ENCODE measurements at places on chromosomes 12 and 14. TPM values are rescaled to one million over a fixed set of nuclear protein-coding genes. Genes with fewer than 3 reads are reported as not detected.

GRCh38 chr12:69671597-69671996 is 27.5 kb downstream of the BEST3 start:
- DNase-seq = no peak
- no peaks in the 10 kb centered on the region for H3K27me3 ChIP-seq
- no peak overlapping the region for H3K27ac ChIP-seq
- H3K36me3 ChIP-seq = no peaks in the 10 kb centered on the region
- H3K4me3 ChIP-seq = no peak overlapping the region
- H3K4me1 ChIP-seq = no peaks in the 10 kb centered on the region

DNA sequence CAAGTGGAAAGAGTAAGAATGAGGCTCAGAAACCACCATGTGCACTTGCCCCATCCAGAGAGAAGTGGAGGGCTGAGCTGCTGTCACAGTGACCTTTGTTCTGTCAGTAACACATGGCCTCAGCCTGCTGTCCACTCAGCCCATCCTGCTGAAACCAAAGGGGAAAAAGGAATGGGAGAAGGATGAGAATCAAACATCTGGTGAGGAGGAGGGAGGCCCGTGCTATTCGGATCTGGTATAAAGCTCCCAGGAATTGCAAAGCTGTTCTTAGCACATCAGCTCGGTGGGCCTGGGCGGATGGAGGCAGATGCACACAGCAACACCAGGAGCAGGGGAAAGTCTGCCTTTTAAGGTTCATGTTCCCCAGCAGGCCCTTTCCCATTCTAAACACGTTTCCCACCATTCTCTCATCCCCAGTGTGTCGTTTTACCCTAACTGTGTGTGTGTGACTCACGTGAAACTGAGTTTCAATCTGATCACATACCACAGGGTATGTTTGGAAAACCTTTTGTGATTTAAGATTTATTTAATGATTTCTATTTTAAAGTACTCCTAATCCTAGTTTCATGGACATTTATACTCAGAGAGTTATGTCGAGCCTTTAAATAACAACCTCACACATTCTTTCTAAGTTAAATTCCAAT is 36.8 kb downstream of the RTRAF start:
- H3K4me1 ChIP-seq = no peaks in the 10 kb centered on the region
- no peaks in the 10 kb centered on the region for H3K27me3 ChIP-seq
- no peak overlapping the region for H3K4me3 ChIP-seq
- no peaks in the 10 kb centered on the region for H3K36me3 ChIP-seq
- H3K27ac ChIP-seq = no peak overlapping the region

DNA sequence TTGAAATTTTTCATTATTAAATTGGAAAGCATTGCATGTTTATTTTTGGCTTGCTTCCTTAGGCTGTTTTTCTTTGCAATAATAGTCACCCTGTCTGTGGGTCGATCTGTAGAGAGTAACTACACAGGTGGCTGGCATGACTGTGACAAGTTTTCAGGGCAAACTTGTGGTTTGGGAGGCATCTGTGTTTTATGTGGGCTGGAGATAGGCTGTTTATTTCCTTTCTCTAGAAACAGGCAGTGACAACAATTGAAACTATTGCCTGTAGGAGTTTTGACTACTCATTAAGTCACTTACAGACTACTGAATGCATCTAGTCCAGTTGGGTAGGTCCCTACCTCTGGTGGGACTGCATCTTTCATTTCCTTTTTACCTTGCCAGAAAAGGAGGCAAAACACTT is 155.6 kb downstream of the DYRK2 start:
- no peak overlapping the region for H3K27ac ChIP-seq
- H3K4me1 ChIP-seq = no peaks in the 10 kb centered on the region

- no peaks in the 10 kb centered on the region for H3K4me1 ChIP-seq
- no peak overlapping the region for H3K4me3 ChIP-seq
- no peaks in the 10 kb centered on the region for H3K36me3 ChIP-seq
- no peaks in the 10 kb centered on the region for H3K27me3 ChIP-seq
- DNase-seq = no peak
Measured at GRCh38 chr12:24270464-24270863, 321.0 kb upstream of the SOX5 start.

The RERG gene
- total RNA-seq = 77.3 TPM

- DNase-seq = no peak
- no peaks in the 10 kb centered on the region for H3K27me3 ChIP-seq
- no peak overlapping the region for H3K4me3 ChIP-seq
Measured at GRCh38 chr12:4177262-4177661, 96.3 kb upstream of the CCND2 start.

DNA sequence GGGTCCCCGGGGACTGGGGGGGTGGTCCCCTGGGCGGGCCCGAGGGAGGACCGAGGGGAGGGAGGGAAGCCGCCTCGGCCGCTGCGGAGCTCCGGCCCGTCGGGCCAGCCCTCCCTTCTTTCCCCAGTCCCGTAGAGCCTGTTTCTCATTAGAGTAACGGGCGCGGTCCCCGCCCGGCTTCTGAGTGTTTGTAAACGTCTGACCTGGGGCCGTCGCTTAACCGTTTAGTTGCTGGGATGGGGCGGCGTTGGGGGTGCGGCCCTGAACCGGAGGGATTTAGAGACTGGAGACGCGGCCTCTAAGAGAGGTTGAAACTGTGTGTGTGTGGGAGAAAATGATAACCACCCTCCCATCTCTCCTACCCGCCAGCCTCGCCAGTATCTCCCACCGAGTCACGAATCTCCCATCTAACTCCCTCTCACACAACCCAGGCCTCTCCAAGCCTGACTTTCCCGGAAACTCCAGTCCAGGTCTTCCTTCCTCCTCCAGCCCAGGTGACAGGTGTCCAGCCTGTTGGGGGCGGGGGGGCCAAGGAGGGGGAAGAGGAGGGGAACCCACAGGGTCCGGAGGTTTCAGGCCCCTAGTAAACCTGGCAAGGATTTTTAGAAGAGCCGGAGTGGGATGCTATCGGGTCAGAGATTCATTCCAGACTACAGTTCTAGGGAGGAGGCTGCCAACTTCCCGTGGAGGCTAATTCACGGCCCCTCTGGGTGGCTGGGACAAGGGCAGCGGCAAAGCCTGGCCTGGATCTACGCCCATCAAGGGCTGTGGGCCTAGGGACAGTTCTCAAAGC is 1.1 kb upstream of the NFATC4 start:
- no peaks in the 10 kb centered on the region for H3K27me3 ChIP-seq
- peak overlapping the region; percentile 24 for H3K4me3 ChIP-seq
- no peaks in the 10 kb centered on the region for H3K36me3 ChIP-seq
- H3K27ac ChIP-seq = peak overlapping the region; percentile 90
- DNase-seq = peak; percentile 98

DNA sequence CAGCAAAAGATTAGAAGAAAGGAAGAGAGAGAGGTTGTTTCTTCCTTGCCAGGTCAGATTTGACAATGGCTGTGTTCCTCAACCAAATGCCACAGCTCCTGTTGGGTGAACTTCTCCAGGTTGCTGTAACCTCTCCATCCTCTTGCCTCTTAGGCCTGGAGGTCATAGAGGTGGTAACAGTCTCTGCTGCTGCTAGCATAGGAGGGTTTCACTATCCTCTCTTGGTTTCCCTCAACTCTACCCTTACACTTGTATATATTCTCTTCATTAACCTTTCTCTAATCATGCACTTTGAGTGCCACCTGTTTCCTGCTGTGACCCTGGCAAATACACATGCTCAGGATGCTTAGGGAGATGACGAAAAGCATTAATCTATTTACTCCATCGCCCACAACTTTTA is 67.7 kb upstream of the HIF1A start:
- DNase-seq = no peak
- no peaks in the 10 kb centered on the region for H3K4me1 ChIP-seq
- no peaks in the 10 kb centered on the region for H3K36me3 ChIP-seq
- no peaks in the 10 kb centered on the region for H3K27me3 ChIP-seq

GRCh38 chr14:73465823-73466532 is 7.6 kb upstream of the NUMB start:
- H3K4me1 ChIP-seq = no peaks in the 10 kb centered on the region
- DNase-seq = no peak
- H3K4me3 ChIP-seq = no peak overlapping the region
- no peaks in the 10 kb centered on the region for H3K27me3 ChIP-seq

- H3K27me3 ChIP-seq = no peaks in the 10 kb centered on the region
- no peaks in the 10 kb centered on the region for H3K4me1 ChIP-seq
- H3K36me3 ChIP-seq = no peaks in the 10 kb centered on the region
- H3K4me3 ChIP-seq = no peak overlapping the region
Measured at GRCh38 chr14:95902273-95902826, 25.7 kb downstream of the TUNAR start.

The TCL1B gene
- not detected for total RNA-seq

DNA sequence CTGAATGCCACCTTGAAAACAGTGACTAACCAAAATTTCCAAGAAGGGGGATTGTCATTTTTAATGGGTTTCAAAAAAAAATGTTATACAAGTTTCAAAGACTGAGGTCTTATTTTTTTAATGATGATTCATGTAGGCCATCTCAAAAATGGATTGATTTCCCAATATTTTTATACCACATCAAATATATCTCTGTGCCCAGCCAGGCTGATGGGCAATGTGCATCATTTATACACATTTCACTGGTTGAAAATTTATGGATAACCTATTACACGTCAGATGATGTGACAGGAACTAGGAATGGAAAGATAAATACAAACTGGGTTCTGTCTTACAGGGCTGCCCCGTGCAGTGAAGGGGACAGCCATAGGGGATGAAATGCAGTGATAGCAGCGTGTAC is 112.7 kb upstream of the TMPO start:
- H3K27me3 ChIP-seq = no peaks in the 10 kb centered on the region
- H3K36me3 ChIP-seq = no peaks in the 10 kb centered on the region
- no peak overlapping the region for H3K27ac ChIP-seq
- no peak overlapping the region for H3K4me3 ChIP-seq
- H3K4me1 ChIP-seq = no peaks in the 10 kb centered on the region
- no peak for DNase-seq

DNA sequence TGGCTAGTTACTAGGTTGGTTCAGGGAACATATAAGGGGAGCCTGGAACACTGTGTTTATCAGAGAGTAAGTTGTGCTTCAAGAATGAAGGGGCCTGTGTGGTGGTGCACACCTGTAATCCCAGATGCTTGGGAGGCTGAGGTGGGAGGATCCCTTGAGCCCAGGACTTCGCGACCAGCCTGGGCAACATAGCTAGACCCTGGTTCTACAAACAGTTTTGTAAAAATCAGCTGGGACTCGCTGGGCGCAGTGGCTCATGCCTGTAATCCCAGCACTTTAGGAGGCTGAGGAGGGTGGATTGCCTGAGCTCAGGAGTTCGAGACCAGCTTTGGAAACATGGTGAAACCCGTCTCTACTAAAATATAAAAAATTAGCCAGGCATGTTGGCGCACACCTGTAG is 42.1 kb upstream of the GPR132 start:
- DNase-seq = peak; percentile 25
- H3K27ac ChIP-seq = no peak overlapping the region
- no peaks in the 10 kb centered on the region for H3K36me3 ChIP-seq
- no peak overlapping the region for H3K4me3 ChIP-seq
- no peaks in the 10 kb centered on the region for H3K27me3 ChIP-seq
- no peaks in the 10 kb centered on the region for H3K4me1 ChIP-seq

DNA sequence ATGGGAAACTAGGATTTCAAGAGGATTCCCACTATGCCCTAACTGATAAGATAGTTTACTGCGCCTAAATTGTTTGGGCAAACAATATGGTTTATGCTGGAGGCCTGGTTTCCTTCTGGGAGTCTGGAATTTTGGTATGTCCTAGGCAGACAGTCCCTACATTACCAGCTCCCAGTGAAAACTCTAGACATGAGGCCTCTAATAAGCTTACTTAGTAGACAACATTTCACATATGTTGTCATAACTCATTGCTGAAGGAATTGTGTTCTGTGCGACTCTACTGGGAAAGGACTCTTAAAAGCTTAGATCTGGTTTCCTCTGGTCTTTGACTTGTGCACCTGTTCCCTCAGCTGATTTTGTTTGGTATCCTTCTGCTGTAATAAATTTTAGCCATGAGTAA is 18.0 kb upstream of the PRPF39 start:
- H3K27ac ChIP-seq = no peak overlapping the region
- no peak overlapping the region for H3K4me3 ChIP-seq
- H3K36me3 ChIP-seq = no peaks in the 10 kb centered on the region
- H3K4me1 ChIP-seq = no peaks in the 10 kb centered on the region
- H3K27me3 ChIP-seq = no peaks in the 10 kb centered on the region

The KCNA1 gene
- 0.39 TPM for total RNA-seq

DNA sequence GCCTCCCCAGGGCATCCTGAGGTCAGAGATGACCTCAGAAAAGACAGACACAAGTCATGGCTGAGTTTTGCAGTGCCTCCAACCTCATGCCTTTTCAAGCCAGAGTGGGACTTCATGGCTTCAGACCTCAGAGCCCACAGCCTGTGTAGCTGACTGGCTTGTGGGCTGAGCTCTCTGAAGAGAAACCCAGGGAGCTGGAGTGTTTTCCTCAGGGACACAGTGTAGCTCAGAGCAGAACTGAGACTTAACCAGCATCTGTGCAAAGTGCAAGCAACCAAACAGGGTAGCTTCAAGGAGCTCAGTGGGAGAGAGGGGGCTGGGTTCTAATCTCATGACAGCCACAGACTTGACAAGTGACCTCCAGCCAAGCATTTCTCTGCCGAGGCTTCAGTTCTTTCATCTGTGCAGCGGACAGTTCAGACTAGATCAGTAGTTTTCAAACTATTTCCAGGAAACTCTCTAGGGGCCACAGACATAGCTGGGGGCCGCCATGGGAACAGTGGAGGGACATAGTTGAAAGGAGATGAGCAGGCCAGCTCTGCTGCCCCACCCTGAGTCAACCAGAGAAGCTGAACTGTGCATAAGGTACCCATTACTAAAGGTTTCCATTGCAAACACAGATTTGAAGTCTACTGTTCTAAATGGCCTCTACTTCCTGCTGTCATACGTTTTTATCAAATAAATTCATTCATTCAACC is 80.0 kb downstream of the LGMN start:
- no peak overlapping the region for H3K27ac ChIP-seq
- DNase-seq = no peak
- H3K4me1 ChIP-seq = no peaks in the 10 kb centered on the region
- no peaks in the 10 kb centered on the region for H3K27me3 ChIP-seq

The FGF23 gene
- total RNA-seq = not detected

GRCh38 chr14:93281937-93282336 is 50.9 kb downstream of the BTBD7 start:
- no peaks in the 10 kb centered on the region for H3K4me1 ChIP-seq
- no peak overlapping the region for H3K4me3 ChIP-seq
- no peaks in the 10 kb centered on the region for H3K36me3 ChIP-seq

The UNC119B gene
- 24.4 TPM for total RNA-seq

GRCh38 chr12:50706606-50707005 is 57.3 kb upstream of the ATF1 start:
- no peak overlapping the region for H3K27ac ChIP-seq
- no peak for DNase-seq
- H3K36me3 ChIP-seq = peaks cover 2% of the 10 kb centered on the region
- no peaks in the 10 kb centered on the region for H3K27me3 ChIP-seq
- no peaks in the 10 kb centered on the region for H3K4me1 ChIP-seq

The LIN7A gene
- 5.7 TPM for total RNA-seq

The NPFF gene
- total RNA-seq = not detected

- H3K27me3 ChIP-seq = no peaks in the 10 kb centered on the region
- H3K4me3 ChIP-seq = no peak overlapping the region
- no peaks in the 10 kb centered on the region for H3K4me1 ChIP-seq
- no peaks in the 10 kb centered on the region for H3K36me3 ChIP-seq
- H3K27ac ChIP-seq = no peak overlapping the region
- peak; percentile 75 for DNase-seq
Measured at GRCh38 chr14:96100161-96101064, 61.3 kb downstream of the C14orf132 start.

GRCh38 chr12:56629459-56630179 is 507 bp downstream of the BAZ2A start:
- H3K36me3 ChIP-seq = no peaks in the 10 kb centered on the region
- H3K4me1 ChIP-seq = peaks cover 4% of the 10 kb centered on the region
- H3K4me3 ChIP-seq = peak overlapping the region; percentile 97
- peak overlapping the region; percentile 38 for H3K27ac ChIP-seq
